RKO (cell line): ENCODE measurements at places on chromosomes 12 and 14.
A peak's percentile ranks its signal among the peaks of the same experiment; 100 is the strongest.

DNA sequence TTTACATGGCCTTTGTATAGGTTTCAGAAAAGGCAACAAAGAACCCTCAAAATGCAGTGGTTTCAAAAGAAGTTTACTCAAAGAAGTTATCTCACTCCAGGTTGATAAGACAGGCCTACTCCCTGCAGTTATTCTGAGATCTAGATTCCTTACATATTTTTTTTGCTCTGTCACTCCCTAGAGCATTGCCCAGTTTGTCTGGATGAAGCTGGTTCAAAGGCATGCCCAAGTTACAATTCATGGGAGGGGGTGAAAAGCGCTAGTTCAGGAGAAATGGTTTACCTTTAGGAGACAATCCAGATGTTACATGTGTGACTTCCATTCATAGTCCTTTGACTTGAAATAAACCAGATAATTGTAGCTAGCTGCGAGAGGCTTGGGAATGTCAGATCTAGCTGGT is 115.0 kb downstream of the TPH2 start:
- DNase-seq: no peak

GRCh38 chr14:71130491-71131179 is 223.4 kb downstream of the PCNX1 start:
- peak; percentile 97 for DNase-seq

- no peak for DNase-seq
Measured at GRCh38 chr12:93813972-93814821, 137.0 kb downstream of the CRADD start.

DNA sequence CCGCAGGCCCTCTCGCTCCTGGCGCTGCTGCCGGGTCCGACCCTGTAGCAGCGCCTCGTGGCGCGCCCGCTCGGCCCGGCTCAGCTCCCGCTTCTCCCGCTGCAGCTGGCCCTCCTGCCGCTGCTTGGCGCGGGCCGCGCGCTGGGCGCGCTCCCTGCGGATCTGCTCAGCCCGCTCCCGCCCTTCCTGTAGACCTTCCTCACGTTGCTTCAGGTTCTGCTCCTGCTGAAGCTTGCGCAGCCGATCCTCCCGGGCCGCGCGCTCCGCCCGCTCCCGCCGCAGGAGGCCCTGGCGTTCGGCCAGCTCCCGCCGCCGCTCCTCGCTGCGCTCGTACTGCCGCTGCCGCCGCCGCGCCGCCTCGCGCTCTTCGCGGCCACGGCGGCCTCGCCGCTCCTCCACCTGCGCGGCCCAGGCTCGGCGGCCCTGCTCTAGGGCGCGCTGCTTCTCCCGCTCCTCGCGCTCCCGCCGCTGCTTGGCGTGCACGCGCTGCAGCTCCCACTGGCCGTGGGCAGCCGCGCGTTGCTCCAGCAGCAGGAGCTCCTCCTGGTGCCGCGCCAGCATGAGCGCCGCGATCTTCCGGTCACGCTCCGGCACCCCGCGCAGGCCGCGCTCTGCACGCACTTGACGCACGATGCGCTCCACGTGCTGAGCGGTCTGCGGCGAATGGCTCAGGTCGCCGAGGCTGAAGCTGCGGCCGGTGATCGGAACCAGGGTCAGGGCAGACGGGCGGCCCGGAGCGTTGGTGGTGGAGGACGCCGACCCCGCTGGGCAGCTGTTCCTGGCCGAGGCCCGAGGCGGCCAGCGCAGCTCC is 2.4 kb downstream of the CCDC177 start:
- DNase-seq: no peak

DNA sequence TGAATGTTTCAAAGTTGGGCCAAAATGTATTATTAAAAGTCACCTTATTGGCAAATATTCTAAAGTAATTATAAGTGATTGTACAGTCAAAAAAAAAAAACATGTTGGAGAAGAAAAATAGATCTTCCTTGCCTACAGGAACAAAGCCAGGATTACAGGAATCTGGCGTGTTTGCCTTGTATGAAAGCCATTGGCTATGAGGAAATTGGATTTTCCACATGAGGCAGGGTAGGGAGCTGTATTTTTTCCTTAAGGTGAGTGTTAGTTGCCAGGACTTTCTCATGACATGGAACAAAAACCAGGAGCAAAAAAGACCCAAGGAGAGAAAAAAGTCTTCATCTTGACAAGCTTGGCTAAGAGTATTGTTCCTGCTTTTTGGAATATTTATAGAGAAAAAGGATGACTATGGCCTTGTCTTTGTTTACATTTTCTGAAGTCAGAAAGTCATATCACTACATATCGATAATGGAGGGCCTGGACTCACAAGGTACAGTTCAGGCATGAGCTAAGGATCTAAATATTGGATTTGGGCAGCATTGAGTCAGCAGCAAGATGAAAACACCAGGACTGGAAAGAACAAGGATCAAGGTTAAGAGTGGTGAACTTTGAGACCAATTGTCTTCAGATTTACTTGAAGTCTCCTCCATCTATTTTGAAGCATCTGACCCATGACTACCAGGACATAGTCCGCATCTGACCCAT is 68.4 kb upstream of the FLRT2 start:
- DNase-seq: no peak

- DNase-seq: no peak
Measured at GRCh38 chr12:116337312-116337711, 59.8 kb upstream of the MED13L start.

DNA sequence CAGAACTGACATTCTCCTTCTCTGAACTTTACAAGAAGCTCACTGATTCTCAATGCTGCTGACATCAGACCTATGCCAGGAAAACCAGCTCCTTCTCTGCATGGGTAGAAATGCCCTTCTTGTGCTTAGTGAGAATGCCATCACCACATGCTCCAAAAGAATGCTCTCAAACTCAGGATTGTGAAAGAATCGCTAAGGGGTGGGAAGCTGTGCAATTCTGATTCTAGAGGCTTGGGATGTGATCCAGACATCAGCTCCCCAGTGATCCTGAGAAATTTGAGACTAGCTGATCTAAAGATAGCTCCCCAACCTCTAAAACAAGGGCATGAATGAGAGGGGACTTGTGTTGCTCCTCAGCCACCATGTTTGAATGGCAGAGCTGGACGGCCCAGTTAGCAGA is 113.2 kb downstream of the DPF3 start:
- DNase-seq: no peak

GRCh38 chr14:88599326-88599725 is 36.5 kb downstream of the ZC3H14 start:
- no peak for DNase-seq

DNA sequence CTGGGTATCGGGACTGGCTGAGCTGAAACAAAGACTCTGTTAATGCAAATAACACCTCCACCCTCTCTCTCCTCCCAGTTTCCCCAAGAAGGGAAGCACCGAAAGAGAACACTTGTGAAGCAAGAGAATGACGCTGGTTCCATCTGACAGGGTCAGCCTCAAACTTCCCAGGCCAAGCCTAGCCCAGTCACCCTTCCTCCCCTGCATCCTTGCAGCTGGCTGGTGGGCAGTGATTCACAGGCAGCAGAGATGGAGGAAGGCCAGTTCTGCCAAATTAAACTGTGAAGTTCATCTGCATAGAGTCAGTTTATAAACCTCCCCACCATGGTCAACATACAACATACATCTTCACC is 2.8 kb downstream of the LRRC74A start:
- no peak for DNase-seq

- peak; percentile 52 for DNase-seq
Measured at GRCh38 chr12:112353393-112353792, 28.8 kb downstream of the HECTD4 start.

GRCh38 chr12:89717759-89718523 is 9.3 kb upstream of the ATP2B1 start:
- no peak for DNase-seq

DNA sequence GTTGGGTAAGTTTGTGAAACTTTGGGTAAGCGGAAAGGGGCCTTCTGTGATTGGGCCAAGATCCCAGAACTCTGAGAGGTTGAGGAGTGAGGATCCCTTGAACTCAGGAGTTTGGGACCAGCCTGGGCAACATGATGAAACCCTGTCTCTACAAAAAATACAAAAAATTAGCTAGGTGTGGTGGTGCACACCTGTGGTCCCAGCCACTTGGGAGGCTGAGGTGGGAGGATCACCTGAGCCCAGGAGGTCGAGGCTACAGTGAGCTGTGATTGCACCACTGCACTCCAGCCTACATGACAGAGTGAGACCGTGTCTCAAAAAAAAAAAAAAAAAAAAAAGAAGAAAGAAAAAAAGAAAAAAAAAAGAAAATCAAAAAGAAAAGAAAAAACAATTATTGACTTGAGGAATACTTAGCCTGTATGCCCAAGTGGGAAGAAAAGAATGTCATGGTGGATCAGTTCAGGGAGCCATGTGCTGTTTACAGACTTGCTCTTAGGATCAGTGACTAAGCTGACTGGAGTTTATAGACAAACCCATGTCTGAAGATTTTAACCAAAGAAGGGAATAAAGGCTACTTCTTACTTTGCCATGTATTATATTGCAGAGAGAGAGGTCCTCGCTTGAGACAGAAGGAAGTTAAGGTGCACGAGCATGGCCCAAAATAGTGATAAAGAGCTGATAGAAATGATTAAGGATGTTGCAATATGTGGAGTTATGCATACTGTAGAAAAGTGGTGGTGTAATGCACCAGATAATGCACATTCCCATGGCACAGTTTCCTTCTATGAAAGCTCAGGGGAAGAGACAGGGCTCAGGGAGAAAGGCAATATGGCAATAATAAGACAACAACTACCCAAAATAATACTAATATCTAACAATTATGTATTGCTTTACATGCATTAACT is 881 bp downstream of the HSD17B6 start:
- no peak for DNase-seq

GRCh38 chr12:89893972-89894706 is 185.5 kb upstream of the ATP2B1 start:
- no peak for DNase-seq

DNA sequence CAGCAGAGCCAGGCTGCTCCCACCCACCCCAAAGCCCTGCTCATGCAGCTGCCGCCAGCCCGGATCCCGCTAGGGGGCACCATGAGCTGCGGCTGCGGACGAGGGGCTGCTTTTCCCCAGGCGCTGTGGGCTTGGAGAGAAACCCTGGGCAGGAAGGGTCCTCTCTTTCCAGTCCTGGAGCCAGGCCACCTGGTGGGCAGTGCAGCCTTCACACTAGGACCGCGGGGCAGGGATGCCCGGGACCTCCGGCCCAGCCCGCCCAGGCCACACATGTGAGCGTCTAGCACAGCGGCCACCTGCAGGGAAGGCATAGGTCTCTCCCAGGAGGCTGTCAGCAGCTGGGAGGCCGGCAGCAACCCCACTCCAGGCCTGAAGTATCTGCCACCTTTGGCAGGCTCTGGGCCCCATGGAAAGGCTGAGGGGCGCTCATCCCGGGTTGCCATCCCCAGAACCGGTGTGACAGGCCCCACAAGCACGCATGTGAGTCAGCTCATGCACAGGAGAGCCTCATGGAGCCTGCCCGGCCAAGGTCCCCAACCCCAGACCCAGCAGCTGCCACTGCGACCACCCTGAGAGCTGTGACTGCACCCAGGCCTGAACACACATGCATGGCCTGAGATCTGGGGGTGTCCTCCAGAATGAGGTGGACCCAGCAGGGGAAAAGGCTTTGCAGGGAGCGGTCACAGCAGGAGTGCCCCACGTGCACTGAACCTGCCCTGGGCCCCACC is 280.0 kb upstream of the RTL1 start:
- DNase-seq: no peak
